Bone marrow (tissue), 2 donors: ENCODE measurements at places on chromosomes 4 and X.

- no peak for DNase-seq
These were observed 164.8 kb upstream of the EMCN start for GRCh38 chr4:100682477-100683218.

- no peak for DNase-seq
These were observed 80.8 kb downstream of the NPFFR2 start for GRCh38 chr4:72112514-72113156.

DNA sequence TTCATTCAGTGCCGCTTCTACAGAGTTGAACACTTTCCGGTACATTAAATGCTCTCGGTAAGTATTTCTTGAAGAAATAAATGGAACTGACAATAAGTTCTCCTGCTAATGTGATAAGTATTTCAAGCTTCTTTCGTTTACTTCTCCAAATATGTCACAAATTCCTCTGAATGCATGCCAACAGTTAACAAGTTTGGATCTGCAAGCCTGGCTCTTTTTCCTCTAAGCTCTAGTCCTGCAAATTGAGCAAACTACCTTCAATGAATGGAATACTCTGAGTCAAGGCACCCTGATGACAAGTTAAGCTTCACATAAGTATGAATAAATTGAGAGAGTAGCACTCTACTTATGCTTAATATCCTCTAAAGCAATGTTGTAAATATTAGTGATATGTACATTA, 403.6 kb downstream of the PDGFC start:
- DNase-seq = no peak

DNA sequence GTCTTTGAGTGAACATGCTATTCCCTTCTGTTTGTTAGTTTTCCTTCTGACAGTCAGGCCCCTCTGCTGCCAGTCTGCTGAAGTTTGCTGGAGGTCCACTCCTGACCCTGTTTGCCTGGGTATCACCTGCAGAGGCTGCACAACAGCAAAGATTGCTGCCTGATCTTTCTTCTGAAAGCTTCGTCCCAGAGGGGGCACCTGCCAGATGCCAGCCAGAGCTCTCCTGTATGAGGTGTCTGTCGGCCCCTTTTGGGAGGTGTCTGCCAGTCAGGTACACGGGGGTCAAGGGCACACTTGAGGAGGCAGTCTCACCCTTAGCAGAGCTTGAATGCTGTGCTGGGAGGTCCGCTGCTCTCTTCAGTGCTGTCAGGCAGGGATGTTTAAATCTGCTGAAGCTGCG, 456.9 kb upstream of the HTR2C start:
- no peak for DNase-seq

- no peak for DNase-seq
These were observed 269.9 kb upstream of the GALNT7 start for GRCh38 chr4:172898715-172899114.

DNA sequence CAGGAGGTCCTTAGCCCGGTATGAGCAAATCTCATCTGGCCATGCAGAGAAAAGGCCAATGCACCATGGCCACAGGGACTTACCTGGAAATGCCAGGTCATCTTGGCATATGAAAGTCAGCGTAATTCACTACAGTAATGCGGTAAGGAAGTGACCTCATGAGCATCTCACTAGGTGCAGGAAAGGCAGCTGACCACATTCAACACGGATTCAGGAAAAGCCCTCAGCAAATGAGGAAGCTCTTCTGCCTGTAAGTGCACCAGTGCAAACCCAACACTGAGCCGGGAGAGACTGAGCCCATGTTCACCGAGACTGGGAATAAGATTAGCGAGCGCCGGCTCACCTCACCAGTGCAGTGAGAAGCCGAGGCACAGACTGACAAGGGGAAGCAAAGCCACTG, 23.7 kb downstream of the LRPAP1 start:
- DNase-seq = no peak

GRCh38 chr4:155444721-155445120, 68.0 kb upstream of the MAP9 start:
- DNase-seq = no peak

DNA sequence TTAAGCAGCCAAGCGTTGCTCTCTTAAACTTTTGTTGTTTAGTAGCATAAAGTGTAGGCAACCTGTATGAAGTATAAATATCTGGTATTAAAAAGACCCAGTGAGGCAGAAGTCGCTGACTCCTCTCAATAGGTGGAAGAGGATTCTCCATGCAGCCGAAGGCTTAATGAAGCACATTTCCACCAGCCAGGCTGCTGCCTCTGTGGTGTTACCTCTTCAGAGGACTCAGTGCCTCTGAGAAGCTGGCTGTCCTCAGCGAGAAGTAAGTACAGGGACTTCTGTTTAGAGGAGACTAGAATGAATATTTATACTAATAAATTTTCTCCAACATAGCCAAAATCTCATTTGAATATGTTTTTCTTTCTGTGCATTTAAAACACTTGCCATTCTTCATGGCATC, 6.0 kb downstream of the SORBS2 start:
- DNase-seq = no peak

DNA sequence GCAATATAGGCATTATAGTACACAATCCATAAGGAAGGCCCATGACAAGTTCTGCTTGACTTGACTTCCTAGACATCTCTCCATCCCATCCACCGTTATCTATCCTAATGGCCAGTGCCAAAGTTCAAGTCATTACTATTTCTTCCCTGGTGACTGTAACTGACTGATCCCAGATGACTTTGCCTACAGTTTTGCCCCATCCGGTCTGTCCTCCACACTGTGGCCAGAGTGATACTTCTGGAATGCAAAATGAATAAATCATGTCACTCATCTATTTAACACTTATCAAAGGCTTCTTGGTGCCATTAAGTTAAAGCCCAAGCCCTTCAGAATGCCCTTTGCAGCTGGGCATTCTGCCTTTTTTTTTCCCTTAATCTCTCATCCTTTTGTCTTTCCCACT, 130.8 kb downstream of the PPARGC1A start:
- no peak for DNase-seq

- DNase-seq = no peak
These were observed 54.9 kb downstream of the STOX2 start for GRCh38 chr4:183960046-183960420.

- no peak for DNase-seq
These were observed 26.1 kb upstream of the EXOC1L start for GRCh38 chr4:55793479-55793878.

- no peak for DNase-seq
These were observed 14.7 kb downstream of the TMEM165 start for GRCh38 chr4:55410431-55410830.

- no peak for DNase-seq
These were observed 8.4 kb upstream of the TRIML2 start for GRCh38 chr4:188117631-188118324.

- DNase-seq = no peak
These were observed 288.7 kb downstream of the PRDM5 start for GRCh38 chr4:120633810-120634209.

DNA sequence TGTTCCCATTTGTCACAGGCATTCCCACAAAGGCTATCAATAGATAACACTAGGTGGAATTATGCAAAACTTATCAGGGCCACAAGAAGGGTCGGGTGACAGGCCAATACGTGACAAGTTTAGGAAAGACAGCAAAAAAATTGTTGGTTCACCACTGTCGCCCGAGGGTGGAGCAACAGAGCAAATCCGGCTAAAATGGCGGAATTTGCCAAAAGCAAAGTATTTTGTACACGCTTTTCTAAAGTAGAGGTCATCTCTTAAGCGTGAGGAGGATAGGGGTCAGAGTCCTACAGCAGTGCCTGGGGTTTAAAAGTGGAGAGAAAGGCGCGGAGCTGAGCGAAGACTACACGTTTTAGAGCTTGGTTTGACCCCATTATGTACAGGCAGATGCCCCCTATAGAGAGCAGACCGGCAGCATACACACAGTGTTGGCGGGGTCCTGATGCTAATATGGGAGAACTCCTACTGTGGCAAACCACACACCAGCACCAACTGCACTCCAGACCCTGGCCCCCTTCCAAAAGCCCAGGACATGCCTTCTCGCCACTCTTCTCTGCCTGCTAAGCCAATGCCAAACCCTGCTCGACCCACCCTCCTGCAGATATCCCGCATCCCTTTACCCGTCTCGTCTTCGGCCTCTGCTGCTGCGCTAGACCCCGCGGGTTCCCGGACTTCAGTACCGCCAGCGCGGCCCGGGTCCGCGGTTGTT, 733 bp downstream of the CCNA2 start:
- peak; percentile 5 for DNase-seq

- no peak for DNase-seq
These were observed 832.7 kb upstream of the INTU start for GRCh38 chr4:126799971-126800574.

GRCh38 chr4:129403848-129404247, 307.9 kb downstream of the C4orf33 start:
- no peak for DNase-seq

GRCh38 chr4:22508376-22508775, 7.5 kb downstream of the ADGRA3 start:
- no peak for DNase-seq

GRCh38 chr4:114193624-114194399, 214.4 kb upstream of the ARSJ start:
- DNase-seq = no peak

- no peak for DNase-seq
These were observed 2661.6 kb downstream of the PCDH7 start for GRCh38 chr4:33381816-33382215.

DNA sequence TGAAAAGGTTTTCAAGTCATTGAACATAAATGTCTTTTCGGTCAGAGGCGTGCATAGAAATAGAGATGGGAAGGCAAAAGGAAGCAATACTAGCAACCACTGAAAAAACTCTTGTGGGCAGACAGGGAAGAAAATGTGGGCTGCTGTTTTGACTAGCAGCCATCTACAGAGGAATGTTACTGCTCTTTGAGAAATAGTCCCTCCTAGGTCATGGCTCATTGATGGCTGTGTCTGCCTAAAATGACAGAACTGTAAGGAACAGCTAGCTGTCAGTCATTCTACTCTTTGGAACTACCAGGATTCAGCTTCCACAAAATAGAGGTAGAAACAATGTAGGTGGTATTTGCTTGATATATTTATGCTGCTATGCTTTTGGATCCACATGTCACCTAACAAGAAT, 26.9 kb upstream of the TMPRSS11B start:
- DNase-seq = no peak

- no peak for DNase-seq
These were observed 41.7 kb downstream of the FGFRL1 start for GRCh38 chr4:1053080-1053661.
